Muscle of arm (tissue), 14 donors: ENCODE measurements at places on chromosomes 6 and 20. TPM values are rescaled to one million over a fixed set of nuclear protein-coding genes. Genes with fewer than 3 reads are reported as not detected.

DNA sequence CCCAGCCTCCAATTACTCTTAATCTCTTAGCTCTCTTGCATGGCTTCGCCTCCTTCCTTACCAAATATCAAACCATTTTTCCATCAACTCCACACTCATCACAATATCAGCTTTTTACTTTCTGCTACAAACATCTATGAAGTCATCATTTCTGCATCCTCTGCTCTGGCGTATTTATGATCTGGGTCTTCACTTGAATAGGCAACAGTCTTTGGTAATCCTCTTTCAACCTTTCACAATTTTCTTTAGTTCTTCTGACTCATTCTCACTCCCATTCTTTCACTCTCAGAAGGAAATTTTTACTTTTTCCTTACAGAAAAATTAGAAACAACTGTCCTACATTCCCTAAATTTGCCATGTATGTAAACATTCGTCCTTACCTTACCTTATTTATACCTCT lies 522.4 kb downstream of the HDGFL1 start:
- DNase-seq = no peak

DNA sequence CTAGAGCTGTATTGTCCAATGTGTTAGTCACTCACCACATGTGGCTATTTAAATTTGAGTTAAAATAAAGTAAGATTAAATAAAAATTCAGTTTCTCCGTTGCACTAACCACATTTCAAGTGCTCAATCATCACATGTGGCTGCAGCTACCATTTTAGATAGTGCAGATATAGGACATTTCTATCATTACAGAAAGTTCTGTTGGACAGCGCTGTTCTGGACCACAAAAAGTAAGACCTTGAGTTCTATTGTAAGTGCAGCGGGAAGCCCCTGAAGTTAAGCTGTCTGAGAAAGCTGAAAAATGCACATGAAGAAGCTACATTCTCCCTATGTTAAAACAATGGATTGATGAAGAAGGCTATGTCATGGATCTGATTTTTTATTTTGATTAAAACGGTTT lies 1.1 kb downstream of the ORC3 start:
- no peak for DNase-seq

DNA sequence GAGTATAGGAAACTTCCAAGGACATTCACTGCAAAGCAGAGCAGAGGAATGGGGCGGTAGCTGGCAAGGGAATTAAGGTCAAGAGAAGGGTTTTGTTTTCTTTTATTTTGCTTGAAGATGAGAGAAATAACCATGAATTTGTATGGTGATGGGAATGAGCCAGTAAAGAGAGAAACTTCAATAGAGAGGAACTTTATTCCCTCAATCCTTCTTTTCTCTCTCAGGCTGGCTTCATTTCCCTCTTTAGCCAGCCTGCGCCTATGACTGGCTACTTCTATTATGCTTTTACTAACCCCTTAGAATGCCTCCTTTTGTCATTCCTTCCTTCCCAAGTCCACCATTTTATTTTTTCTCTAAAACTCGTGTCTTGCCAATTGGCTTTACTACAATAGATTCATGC lies 101.4 kb upstream of the CEP85L start:
- no peak for DNase-seq

PREX1 gene
- 20.1 TPM for polyA plus RNA-seq
